ENCODE measurements at places on chromosomes 5 and 9.

- no peak for DNase-seq
These were observed 8.9 kb upstream of the AKNA start for GRCh38 chr9:114396558-114397218.

DNA sequence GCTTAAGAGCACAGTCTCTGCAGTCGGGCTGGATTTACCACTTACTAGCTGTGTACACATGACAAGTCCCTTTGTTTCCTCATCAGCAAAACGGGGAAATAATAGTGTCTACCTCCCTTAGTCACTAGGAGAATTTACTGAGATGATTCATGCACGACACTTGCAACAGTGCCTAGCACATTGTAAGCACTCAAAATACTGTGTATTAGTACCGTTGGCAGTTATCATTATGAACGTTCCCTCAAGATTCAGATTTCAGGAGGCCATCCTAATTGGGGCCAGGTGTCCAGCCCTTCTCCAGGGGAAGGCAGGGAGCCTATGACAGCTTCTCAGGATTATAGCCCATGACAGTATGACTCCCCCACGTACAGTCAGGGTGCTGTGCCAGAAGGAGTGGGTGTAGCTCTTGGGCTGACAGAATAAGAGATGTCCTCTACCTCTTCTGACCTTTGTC, 164.3 kb downstream of the DOCK2 start:
- no peak for DNase-seq

DNA sequence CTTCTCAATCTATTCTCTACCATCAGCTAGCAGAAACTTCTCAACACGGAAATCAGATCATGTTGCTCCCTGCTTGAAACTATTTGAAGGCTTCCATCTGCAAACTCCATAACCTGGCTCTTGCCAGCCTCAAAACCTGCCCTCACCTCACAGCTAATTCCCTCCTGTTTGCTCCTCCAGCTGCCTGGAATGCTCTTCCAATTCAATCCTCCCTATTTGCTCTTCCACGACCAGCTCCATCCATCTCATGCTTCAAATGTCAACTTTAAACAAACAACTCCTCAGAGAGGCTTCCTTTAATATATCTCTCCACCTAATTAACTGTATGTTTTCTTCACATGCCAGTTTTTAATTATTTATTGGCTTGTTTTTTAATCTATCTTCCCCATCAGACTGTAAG, 1.5 kb downstream of the PLAA start:
- DNase-seq = no peak

DNA sequence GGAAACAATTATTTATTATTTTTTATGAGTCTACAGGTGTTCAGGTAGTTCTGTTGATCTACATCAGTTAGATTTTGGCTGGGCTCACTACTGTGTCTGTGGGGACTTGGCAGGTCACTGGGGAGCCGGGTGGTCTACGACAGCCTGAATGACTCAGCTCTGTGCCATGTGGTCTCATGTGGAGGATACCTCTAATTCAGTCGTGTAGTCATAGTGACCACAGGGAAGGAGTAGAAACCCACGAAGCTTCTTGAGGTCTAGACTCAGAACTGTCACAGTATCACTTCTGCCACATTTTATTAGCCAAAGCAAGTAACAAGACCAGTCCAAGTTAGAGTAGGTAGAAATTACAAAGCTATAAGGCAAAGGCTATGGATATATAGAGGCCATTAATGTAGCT, 64.7 kb upstream of the GRAMD2B start:
- no peak for DNase-seq

GRCh38 chr5:60263346-60263745, 369.8 kb upstream of the PDE4D start:
- no peak for DNase-seq

GRCh38 chr5:175718401-175719108, 60.7 kb downstream of the HRH2 start:
- no peak for DNase-seq

GRCh38 chr5:133362438-133362837, 249.9 kb downstream of the FSTL4 start:
- DNase-seq = no peak

- DNase-seq = no peak
These were observed 62.8 kb downstream of the HMCN2 start for GRCh38 chr9:130328349-130328801.
